ENCODE measurements at places on chromosomes 3 and 15. TPM values are rescaled to one million over a fixed set of nuclear protein-coding genes. Genes with fewer than 3 reads are reported as not detected.

The BOC gene
- total RNA-seq = 1.0 TPM

The PDCD7 gene
- total RNA-seq = 26.3 TPM

The GOLGA8S gene
- not detected for total RNA-seq

The RARRES1 gene
- 9.8 TPM for total RNA-seq

The CYP19A1 gene
- total RNA-seq = not detected

The SCN11A gene
- not detected for total RNA-seq

The TNNC1 gene
- total RNA-seq = 0.51 TPM

The BLM gene
- total RNA-seq = 13.0 TPM

The HACD2 gene
- total RNA-seq = 29.4 TPM

The EXD1 gene
- not detected for total RNA-seq

The CIDEC gene
- total RNA-seq = not detected

The SNTN gene
- not detected for total RNA-seq

The SST gene
- not detected for total RNA-seq

The KIF9 gene
- 7.8 TPM for total RNA-seq

The HRG gene
- not detected for total RNA-seq

The TM6SF1 gene
- 2.0 TPM for total RNA-seq

The TUSC7 gene
- total RNA-seq = not detected

The KCNMB3 gene
- 1.2 TPM for total RNA-seq

DNA sequence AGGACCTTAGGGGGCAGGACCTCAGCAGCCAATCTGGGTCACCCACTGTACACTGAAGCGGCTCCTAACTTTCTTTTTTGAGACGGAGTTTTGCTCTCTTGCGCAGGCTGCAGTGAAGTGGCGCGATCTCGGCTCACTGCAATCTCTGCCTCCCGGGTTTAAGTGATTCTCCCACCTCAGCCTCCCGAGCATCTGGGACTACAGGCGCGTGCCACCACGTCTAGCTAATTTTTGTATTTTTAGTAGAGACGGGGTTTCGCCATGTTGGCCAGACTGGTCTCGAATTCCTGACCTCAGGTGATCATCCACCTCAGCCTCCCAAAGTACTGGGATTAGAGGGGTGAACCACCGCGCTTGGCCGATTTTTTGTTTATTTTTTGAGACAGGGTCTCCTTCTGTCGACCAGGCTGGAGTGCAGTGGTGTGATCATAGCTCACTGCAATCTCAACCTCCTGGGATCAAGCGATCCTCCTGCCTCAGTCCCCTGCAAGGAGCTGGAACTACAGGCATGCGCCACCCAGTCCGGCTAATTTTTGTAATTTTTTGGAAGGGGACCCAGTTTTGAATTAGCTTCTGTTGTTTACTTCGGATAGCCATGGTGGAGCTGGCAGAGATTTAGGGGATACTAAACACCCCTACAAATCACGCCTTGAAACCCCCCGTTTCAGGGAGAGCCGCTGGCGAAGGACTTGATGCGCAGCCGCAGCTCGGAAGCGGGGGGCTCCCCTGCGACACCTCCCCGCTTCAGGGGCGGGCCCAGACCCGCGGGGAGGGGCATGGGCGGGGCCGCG lies 1.5 kb upstream of the CLK3 start:
- DNase-seq = no peak

- DNase-seq = no peak
These were observed 237.8 kb downstream of the FMN1 start for GRCh38 chr15:32956711-32957110.

GRCh38 chr3:114394551-114394950 lies 100.7 kb downstream of the TIGIT start:
- DNase-seq = no peak

- no peak for DNase-seq
These were observed 950 bp upstream of the CNTN4 start for GRCh38 chr3:2097641-2098191.

DNA sequence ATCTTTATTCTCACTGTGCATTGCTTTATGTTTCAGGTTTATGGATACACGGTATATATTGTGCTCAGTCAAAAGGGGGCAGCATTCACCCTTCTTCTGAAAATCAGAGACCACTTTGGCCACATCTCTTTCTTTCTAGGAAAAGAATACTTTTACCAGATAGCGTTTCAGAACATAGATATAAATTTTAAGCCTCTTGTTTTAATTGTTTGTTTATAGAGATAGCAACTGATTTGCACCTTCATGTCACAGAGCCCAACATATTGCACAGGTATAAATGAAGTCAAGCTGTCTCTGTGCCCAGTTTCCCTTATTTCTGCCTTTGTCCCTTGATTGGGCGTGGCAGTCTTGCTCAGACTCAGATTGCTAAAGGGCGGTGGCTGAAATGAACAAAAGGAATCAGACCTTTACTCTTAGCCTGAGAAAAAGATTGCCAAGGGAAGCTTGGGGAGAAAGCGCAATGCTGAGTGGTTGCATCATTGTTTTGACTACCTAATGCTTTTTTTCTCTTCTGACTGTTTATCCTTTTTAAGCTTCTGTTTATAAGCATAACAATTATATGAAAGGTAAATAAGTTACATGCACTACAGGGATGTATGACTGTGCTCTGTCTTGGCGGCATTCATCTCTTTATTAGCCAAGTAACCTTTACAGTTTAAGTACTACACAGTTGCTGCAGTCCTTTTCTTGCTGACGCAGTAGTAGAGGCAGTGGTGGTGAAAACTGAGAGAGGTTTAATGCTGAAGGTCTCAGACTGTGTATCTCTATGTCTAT lies 70.8 kb upstream of the ZBTB20 start:
- no peak for DNase-seq

DNA sequence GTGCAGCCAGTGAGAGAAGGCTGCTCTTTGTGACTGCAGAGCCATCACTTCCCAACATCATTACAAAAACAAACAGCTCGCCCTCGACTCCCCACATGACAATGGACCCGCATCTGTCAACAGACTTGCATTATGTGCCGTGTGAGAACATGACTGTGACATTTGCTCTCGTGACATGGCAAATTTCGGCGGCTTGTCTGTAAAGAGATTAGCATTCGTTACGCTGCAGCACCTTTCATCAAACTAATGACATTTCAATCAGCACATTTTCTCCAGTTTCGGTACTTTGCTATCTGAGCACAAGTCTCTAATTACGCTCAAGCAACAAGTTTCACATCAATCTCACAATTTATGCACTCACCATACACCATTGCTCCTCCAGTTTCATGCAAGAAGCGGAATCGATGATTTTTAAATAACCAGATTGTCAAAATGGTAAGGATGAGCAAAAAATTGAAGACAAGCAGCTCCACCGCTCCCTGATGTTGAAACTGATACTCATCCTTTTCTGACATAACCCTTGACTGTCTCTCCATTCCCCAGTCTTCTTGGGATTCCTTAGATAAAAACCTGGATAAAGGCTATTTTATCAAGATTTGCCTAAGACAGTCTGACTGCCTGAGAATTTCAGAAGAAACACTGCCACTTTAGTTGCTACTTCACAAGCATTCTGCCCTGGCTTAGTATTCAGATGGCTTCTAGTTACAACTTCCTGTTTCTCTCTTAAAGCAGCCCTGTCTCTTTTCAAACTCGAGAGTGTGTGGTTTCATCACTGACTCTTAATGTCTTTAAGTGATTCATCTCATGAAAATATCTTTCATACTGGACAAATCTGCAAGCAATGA lies at the start of gene SLC9A9:
TSS of gene SLC9A9 (minus strand) at position 682 of the 845 bp plus-strand sequence. CDS start at position 536, 146 bp downstream.
- no peak for DNase-seq

- no peak for DNase-seq
These were observed 27.1 kb downstream of the SLC12A1 start for GRCh38 chr15:48233246-48233645.

- DNase-seq = no peak
These were observed at the start of gene UBA3 for GRCh38 chr3:69080233-69080920. Gene UBA3 (minus strand): TSS chr3:69080365. CDS start chr3:69080353, 12 bp downstream.

DNA sequence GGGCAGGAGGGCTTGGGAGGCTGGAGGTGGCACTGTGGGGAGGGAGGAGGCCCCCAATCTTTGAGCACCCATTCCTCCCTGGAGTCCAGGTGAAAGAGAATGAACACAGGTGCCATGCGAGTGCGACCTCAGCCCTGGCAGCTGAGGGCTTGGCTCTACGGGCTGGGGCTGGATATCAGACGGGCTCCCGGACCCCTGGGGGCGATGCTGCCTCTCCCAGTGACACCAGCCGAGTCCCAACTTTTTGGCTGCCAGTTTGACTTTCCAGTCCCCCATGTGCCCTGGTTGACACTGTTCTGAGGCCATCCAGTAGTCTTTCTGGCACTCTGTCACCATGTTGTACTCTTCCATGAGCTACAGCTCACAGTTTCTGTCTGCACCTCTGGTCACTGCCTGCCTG lies 1.2 kb downstream of the VILL start:
- no peak for DNase-seq

GRCh38 chr3:41640076-41640475 lies 321.8 kb downstream of the ULK4 start:
- DNase-seq = no peak

DNA sequence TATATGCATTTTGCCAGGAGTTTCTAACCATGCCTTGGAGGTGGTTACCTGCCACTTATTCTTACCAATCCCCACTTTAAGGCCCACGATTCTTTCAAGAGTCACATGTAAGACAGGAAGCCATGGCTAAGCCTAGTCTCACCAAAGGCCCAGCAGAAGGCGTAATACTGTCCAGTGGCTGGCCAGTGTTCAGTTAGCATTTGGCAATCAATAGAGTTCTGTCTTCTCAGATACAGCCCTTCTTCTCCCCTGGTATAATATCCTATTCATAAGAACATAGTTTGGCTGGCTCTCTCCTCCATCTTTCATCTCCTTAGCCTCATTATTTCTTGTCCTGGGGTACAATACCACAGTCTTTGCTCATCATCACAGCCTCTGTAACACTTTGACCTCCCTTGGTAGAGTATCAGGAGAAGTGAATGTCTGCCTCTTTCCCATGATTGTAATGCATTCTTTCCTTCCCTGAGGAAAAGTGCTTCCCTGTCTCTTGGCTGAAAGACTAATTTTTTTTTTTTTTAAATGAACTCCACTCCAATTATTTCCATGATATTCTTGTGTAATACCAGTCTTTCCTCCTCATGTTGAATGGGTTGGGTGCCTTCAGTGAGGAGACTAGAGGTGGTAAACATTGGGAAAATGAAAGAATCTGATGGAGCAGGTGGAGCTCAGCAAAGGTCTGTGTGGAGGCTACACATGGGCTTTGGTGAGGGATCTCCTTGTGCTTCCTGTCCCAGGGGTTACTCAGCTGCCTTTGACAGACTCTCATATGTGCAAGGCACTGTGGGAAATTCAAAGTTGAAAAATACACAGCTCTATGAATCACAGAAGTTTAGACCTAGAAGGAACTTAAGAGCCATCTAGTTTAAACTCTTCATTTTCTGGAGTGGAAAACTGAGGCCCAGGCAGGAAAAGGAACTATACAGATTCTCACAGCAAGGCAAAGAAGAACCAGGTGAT lies 218.2 kb downstream of the P3H2 start:
- DNase-seq = no peak

- no peak for DNase-seq
These were observed 18.6 kb downstream of the CSTA start for GRCh38 chr3:122343654-122344053.

DNA sequence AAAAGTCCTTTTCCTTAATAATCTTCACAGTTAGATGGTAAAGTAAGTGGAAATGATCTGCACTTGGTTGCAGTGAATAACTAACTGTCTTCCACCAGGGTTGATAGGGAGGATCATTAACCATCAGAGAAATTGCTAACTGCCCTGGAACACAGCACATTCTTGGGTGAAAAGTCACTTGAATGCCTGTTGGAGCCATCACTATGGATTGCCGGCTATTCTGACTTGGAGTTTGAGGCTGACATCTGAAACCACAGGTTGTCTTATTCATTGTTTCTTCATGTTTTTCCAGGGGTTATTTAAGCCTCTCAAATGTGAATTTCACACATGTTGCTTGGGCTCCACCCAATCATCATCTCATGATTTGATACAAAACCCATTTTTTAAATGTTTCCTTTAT lies 901.4 kb downstream of the MCTP2 start:
- peak; percentile 89 for DNase-seq

- peak; percentile 81 for DNase-seq
These were observed 32.5 kb downstream of the PARP15 start for GRCh38 chr3:122609798-122610559.

DNA sequence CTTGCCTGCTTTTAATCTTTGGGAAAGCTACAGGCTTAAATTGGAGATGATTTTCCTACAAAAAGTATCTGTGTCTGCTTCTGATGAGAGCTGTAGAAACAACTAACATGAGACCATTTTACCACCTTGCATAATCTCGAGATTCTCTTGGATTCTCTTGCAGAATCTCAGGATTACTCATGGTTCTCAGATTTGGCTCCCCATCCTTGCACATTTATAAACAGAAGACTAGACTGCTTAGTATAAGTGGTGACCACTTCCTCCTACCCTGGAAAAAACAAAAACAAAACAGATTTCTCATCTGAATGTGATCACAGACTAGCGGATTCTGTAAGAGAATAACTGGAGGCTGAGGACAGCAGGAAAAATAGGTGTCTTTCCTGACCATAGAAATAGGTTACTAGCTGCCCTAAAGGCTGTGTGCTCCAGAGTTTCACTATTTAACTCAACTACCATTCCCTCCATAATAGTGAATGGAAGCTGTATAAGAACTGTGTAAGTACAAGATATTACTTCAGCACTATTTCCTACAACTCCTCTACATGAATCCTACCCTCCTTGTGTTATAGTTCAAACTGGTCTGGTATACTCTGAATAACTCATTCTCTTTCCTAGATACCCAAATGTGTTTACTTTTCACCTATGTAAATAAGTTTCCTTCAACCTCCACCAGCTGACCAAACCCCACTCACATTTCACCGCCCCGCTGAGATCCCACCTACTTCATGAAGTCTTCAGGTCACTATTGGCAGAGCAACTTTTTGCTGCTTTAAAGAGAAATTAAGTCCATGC lies 122.2 kb upstream of the C2CD4B start:
- no peak for DNase-seq

- no peak for DNase-seq
These were observed 99.4 kb downstream of the SH3GL3 start for GRCh38 chr15:83546512-83546888.

DNA sequence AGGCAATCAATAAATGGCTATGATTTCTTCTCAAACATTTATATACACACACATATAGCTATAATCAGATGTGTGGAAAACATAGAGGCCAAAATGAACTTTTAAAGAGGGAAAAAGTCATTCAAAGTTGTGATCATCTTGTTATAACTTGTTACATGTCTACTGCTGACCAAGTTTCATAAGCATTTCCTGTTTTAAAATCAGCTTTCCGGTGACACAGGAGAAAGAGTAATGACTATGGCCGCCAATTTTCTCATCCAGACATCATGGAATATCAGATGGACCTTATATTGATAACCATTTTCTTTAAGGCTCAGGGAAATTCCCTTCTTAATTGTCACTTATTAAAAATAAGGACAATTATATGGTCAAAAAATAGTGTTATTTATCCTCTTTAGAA lies 71.7 kb upstream of the AGTR1 start:
- no peak for DNase-seq

DNA sequence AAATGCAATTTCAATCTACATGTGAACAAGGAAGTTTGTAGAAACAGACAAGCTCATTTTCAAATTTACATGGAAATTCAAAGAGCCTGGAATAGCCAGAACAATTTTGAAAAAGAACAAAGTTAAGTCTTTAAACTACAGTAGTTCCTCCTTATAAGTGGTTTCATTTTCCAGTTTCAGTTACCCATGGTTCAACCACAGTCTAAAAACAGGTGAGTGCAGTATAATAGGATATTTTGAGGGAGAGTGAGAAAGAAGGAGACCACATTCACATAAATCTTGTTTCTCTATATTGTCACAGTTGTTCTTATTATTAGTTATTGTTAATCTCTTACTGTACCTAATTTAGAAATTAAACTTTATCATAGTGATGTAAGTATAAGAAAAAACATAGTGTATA lies 45.8 kb upstream of the FOXB1 start:
- DNase-seq = no peak

GRCh38 chr3:3556078-3556477 lies 243.2 kb upstream of the LRRN1 start:
- DNase-seq = no peak

GRCh38 chr3:134690226-134690625 lies 39.4 kb upstream of the KY start:
- DNase-seq = no peak
